Midbrain (tissue), 1 donor: ENCODE measurements at places on chromosomes 2 and 18.

DNA sequence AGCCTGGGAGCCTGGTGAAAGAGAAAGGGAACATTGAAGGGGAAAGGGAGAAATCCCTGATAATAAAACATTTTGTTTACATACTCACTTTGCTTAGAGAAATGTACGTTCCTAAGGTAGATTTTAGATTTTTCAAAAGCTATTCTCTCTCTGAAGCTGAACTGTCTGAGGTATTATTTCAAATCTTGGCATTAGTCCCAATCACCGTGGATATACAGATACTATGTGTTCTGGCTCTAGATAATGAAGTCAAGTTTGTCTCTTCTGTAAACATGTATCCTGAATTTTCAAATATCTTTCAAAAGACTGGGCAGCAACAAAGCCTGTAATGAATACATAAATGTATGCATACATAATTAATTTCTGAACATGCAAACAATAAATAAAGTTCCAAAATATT lies 1104.2 kb upstream of the FAM98A start:
- DNase-seq, result no peak

- no peak for DNase-seq
These were observed 55.9 kb downstream of the TTC21B start for GRCh38 chr2:165897726-165898125.

DNA sequence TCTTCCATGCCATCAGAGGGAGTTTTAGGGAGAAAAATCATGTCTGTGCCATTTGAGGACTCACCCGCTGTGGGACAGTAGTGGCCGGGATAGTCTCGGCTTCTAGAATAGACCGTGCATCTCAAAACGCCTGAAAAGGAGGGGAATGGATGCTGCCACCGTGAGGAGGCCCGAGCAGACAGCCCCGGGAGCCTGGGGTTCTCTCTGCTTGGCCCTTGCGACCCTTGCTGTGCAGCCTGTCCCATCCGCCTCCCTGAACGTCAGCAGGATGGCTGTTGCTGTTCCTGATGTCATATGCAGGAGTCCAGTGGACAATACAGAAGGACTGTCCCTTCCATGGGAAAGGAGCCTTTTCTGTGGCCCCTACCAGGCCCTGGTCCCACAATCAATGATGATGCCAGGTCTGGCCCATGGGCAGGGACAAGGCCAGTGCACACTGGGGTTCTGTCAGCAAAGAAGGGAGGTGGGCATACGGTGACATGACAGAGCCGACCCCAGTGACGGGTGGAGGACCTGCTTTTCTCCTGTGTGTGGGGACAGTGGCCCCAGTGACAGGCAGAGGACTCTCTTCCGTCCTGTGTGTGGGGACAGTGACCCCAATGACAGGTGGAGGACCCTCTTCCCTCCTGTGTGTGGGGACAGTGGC lies 58.8 kb downstream of the ACKR3 start:
- DNase-seq, result no peak

GRCh38 chr2:66854298-66854697 lies 419.4 kb downstream of the MEIS1 start:
- no peak for DNase-seq

- DNase-seq, result no peak
These were observed 48.2 kb upstream of the PPM1B start for GRCh38 chr2:44120428-44120827.

DNA sequence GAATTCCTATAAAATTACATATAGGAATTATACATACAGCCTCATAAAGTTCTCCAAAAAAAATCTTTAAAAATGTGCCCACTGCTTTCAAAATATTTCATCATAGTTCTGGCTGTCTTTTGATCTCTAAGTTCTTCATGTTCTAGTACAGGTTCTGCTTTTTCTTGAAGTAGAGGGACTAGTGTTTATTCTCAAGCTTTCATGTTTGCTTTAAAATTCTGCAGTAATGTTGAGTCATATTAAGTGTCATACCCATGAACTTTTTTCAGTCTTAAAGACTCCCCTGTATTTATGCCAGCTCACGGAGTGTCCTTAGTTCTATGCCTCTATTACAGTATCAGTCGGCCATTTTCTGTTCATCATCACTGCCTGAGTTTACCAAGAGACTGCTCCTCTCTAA lies 54.8 kb upstream of the CCDC141 start:
- no peak for DNase-seq

DNA sequence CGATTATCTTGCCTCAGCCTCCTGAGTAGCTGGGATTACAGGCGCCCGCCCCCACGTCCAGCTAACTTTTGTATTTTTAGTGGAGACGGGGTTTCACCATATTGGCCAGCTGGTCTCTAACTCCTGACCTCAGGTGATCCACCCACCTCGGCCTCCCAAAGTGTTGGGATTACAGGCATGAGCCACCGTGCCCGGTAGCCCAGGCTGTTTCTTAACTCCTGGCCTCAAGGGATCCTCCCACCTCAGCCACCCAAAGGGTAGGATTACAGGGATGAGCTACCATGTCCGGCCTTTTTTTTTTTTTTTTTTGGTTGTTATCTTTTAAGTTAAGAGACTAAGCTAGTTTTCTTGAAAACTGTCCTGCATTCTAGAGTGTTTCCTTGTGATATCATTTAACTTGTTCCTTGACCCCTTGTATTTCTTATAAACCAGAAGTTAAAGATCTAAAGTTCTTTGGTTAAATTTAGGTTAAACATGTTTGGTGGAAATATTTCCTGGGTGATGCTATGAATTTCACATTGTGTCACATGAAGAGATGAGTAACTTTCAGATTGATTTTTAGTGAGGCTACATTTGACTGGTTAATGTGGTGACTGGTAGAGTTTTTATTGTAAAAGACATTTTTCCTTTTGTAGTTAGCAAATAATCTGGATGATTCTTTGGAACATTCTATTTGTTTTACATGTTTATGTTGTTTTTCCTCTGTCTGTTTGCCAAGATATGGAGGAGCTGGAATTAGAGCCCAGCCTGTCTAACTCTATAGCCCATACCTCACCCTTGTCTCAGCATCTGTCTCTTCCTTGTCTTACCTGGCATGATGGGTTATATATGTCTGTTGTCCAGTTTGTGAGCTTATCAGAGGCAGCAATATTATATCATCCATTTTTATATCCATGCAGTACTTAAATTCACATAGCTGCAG lies 5.2 kb downstream of the NCAPH start:
- no peak for DNase-seq

DNA sequence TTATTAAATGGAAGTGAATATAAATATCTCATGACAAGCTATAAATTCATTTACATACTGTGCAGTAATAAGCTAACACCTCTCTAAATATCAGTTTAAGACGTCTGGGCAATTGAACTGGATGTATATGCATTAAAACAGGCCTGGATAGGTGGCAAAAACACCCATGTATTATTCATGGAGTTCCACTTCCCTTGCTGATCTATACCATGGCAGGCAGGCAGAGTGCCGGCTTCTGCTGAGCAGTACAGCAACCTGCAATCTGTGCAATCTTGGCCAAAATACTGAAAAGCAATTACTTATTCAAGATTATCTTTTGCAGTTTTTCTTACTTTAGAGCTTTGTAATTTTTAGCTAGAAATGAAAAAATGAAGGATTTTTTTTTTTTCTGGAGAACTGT lies 112.1 kb upstream of the PIEZO2 start:
- no peak for DNase-seq

GRCh38 chr18:73656691-73657090 lies 490.9 kb downstream of the FBXO15 start:
- no peak for DNase-seq

- DNase-seq, result no peak
These were observed 127.9 kb downstream of the UXS1 start for GRCh38 chr2:106065983-106066820.

DNA sequence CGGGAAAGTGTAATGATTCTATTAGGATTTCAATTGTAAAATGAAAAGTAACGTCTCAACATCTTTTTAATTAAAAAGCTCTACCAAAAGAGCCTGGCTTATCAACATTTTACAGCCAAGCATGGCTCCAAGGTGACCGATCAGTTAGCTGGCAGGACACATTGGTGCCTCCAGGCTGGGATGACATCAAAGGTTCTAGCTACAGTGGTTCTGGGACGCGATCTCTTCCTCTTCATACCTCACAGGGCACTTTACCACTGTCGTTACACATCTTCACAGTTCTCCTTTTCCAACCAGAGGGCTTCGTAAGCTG lies 693 bp downstream of the ORC2 start:
- DNase-seq, result no peak

- DNase-seq, result no peak
These were observed 85.4 kb upstream of the ZNF516 start for GRCh38 chr18:76580288-76580962.

DNA sequence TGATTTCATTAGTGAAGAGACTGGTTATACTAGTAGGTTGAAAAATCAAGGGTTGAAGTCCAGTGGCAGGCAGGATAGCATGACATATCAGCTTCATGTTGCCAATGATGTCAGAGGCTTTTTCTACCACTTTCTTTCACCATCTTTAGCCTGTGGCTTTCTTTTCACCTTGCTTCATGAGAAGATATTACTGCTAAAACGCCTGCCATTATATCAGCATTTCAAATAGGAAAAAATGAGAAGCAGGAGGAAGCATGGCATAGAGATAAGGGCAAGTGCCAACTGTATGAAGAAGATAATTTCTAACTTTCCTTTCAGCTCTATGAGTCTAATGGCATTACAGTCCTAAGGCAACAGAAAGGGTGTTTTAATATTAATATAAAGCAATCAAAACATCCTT lies 270.2 kb upstream of the SYT4 start:
- DNase-seq, result no peak

DNA sequence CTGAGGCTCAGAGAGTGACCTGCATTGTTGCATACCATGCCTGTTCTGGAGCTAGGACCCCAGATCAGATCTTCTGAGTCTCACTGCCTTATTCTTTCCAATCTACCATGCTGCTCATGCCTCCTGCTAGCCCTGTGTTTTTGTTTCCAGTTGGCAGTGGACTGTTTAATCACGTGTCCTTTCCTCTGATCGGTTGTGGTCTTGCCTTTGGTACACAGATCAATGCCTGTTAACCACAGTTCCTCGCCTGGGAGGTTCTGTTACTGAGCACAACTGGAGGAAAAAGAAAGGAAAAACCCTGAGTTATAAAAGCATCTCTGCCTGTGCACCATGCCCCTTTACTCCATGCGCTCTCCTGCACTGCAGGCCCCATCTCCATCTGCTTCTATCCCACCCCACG lies 329.1 kb downstream of the SETBP1 start:
- no peak for DNase-seq

GRCh38 chr2:96952976-96953610 lies 33.3 kb downstream of the FAM178B start:
- peak; percentile 34 for DNase-seq

DNA sequence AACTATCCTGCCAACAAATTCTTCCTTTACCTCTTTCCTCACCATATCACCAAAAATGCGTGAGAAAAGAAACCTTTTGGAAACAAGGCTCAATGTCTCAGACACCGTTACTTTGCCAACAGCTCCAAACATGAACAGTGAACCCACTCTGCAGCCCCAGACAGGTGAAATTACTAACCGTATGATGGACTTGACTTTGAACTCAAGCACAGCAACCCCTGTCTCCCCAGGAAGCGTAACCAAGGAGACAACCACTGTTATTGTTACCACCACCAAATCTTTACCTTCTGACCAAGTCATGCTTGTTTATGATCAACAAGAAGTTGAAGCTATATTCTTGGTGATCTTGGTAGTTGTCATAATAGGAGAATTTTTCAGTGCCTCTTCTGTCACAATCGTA lies 28.4 kb downstream of the MFSD6 start:
- DNase-seq, result no peak

DNA sequence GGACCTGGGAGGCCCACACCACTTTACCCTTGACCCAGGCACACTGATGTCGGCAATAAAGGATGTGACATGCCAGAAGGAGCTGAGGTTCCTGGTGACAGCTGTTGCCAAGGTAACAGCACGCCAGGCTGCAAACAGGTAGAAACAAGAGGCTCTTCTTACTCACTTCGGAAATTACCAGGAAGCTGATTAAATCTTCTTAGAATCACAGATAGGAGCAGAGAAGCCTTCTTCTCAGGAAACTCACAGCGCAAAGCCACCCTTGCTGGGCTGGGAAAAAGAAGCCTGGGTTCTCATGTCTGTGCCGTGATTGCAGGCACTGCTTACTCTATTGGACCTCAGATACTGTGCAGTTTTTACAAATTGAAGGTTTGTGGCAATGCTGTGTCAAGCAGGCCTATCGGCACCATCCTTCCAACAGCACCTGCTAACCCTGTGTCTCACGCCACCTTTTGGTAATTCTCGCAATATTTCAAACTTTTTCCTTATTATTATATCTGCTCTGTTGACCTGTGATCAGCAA lies 61.0 kb upstream of the TAF1B start:
- DNase-seq, result no peak
